ENCODE measurements at places on chromosomes 7 and 10. TPM values are rescaled to one million over a fixed set of nuclear protein-coding genes. Genes with fewer than 3 reads are reported as not detected.

DNA sequence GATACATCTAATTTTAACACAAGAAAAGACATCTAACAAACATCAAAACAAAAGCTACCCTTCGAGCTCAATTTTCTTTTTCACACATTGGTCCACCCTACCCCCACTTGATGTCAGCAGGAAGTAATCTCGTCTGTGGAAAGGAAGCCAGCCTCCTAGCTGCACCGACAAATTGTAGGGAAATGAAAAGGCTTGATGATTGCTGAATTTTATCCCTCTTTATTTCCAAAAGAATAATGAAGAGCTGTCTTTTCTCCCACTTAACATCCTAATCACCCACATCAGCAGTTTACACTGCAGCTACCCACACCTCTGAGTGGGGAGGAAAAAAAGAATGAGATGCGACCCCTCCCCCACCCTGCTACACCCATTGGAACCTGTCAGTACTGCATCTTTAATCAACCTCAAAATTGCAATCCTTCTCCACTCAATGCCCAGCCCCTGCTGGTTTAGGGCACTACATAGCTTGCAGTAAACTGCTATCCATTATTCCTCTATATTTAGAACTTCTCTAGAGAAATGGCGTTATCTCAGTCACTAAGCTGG is 10.6 kb upstream of the CPVL start:
- no peak for DNase-seq

GRCh38 chr7:4040109-4040928 is 641.8 kb upstream of the FOXK1 start:
- no peak for DNase-seq

The FAM185A gene
- 19.0 TPM for total RNA-seq

GRCh38 chr7:70153933-70154332 is 555.7 kb downstream of the AUTS2 start:
- DNase-seq = no peak

The MET gene
- 18.6 TPM for total RNA-seq

- DNase-seq = no peak
Observed at GRCh38 chr7:18504965-18505364, 9.4 kb downstream of the HDAC9 start.

Data from thoracic aorta (tissue), 2 donors.